Urothelium cell line (cell line): ENCODE measurements at places on chromosomes 11 and 22.
A peak's percentile ranks its signal among the peaks of the same experiment; 100 is the strongest.

DNA sequence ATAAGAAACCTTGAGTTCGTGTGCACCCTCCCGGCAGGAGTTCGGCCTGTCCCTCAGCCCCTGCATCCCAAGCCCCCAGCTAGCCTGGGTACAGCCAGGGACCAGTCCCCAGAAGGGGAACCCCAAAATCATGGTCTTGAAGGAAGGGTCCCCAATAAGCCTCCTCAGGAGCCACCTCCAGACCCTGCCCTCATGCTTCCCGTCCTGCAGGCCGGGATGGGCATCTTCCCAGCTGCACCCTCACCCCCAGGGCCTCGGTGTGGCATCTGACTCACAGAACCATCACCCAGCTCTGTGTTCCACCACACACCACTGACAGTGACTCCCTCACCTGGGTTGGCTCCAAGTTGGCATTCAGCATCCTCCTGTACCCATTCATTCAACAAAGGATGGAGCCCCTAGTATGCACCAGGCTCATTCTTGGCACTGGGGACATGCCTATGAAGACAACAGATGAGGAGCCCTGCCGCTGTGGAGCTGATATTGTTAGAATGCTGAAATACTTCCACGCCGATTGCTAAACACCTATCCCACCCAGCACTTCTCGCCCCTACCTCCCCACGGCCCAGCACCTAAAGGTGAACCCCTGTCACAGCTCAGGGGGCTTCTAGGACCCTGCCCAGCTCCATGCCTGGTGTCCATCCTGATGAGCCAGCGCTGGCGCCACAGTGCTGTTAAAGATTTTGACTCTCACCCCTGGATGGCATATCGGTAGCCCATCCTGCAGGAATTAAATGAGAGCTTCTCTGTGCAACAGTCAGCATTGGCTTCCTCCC, 77.8 kb downstream of the BUD13 start:
- no peak for DNase-seq

- DNase-seq: no peak
Observed at GRCh38 chr11:103548838-103549237, 439.6 kb downstream of the DYNC2H1 start.

DNA sequence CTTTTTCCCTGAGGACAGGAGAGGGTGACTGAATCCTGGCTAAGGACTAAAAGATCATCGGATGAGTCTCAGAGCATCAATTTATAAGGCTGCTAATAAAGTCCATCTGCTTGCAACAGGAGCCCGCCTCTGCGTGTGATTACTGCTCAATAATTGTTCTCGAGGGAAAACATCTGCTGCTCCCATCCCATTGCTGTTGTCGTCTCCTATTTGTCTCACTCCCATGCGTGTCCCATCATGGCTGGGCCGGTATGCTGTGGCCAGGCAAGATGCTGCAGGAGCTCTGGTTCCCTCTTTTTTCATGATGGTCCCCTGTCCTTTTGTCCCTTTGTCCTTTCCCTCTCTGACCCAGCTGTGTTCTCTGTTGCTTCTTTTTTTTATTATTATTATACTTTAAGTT, 121.2 kb downstream of the SPATA19 start:
- no peak for DNase-seq

- no peak for DNase-seq
Observed at GRCh38 chr11:81870066-81870412, 863.6 kb downstream of the FAM181B start.

GRCh38 chr11:17951685-17952388, 61.0 kb downstream of the SERGEF start:
- no peak for DNase-seq

DNA sequence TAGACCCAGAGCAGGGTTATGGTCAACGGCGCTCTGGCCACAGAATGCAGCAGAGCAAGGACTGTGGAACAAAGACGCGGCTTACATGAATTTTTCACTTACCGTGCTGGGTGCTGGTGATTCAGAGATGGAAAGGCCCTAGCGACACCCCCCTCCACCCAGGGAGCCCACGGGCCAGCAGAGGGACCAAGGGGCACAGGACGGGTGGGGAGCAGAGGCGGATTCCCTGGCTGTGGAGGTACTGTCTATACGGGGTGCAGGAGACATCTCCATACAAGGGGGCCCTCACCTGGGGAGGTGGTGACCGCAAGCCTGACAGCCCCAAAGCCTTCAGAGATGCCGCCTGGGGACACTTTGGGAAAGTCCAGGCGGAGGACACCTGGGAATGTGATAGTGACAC, 1.1 kb upstream of the SEPTIN5 start:
- no peak for DNase-seq

DNA sequence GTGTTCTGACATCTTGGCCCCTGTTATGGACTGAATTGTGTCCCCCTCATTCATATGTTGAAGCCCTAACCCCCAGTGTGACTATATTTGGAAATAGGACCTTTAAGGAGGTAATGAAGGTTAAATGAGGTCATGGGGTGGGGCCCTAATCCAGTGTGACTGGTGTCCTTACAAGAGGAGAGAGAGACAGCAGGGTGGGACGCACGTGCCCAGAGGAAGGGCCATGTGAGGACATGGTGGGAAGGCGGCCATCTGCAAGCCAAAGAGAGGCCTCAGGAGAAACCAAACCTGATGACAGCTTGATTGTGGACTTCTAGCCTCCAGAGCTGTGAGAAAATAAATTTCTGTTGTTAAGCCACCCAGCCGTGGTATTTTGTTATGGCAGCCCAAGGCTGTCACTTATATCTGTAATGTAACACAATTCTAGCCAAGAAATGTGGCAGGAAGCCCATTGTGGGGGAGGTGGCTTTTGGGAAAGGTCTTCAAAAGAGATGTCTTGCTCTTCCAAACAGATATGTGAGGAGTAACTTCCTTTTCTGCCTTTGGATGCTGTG, 23.7 kb downstream of the SLC22A6 start:
- DNase-seq: no peak

- peak; percentile 94 for DNase-seq
Observed at GRCh38 chr22:26804911-26805539, 147.6 kb downstream of the MIAT start.

DNA sequence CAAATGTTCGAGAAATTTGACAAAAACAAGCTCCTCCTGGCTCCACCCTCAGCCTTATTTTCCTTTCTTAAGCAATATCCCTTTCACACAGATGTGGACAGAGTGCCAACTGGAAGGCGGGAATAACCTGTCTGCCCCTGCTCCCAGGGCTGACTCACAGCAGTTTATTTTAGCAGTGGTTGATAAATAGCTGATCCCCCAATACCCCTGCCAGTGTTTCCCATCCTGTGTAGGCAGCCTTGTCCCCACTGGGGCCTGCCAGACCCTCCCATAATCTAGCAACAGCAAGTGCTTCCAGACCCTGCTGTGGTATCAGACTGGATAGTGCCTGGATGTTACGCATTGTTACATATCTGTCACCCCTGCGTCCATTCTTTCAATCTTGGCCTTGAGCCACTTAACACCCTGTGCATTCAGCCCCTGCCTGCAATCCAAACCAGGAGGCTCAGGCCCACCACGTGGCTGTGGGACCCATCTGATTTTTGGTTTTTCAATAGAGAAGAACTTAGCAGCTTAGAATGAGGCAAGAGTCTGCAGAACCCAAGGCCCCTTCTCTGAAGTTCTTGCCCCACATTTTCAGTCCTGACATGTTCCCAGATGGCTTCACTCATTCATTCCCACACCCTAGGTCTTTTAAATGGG, 53.7 kb downstream of the PARVA start:
- no peak for DNase-seq

DNA sequence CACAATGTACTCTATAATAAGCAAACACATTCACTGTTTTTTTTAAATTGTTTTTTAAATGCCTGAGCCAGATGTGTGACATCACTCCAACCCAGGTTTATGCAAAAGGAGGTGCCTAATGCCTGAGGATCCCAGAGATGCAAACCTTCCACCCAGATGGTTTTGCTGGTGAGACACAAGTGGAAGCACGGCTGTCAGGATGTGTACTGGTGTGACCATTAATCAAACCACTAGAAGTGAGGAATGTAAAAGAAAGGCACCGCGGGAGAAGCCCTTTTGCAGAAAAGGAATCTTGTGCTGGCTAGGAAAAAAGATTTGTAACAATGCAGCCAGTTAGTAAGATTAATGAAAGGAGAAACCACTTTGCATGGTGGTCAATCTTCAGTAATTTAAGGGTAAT, 407.4 kb downstream of the LARGE1 start:
- DNase-seq: no peak

DNA sequence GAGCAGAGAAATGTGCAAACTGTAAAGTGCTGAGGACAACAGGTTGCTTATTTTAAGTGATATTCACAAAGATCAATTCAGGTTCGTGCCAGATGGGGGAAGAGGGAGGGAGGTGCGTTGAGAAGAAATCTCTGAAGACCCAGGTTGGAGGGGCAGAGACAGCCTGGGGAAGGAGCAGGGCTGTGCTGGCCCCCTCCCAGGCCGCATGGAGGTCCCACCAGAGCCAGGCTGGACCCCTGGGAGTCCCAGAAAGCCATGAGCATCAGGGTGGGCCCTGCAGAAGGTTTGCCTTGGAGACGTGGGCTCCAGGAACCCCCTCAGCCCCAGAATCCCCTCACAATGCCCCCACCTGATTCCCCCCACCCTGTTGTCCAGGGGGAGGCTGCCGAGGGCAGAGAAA, 47.4 kb downstream of the IGLL1 start:
- no peak for DNase-seq

- no peak for DNase-seq
Observed at GRCh38 chr22:21025266-21025665, 7.1 kb downstream of the SLC7A4 start.

- no peak for DNase-seq
Observed at GRCh38 chr11:59551659-59552521, 40.6 kb downstream of the OR4D9 start.

GRCh38 chr22:25482868-25483639, 81.4 kb upstream of the GRK3 start:
- no peak for DNase-seq

DNA sequence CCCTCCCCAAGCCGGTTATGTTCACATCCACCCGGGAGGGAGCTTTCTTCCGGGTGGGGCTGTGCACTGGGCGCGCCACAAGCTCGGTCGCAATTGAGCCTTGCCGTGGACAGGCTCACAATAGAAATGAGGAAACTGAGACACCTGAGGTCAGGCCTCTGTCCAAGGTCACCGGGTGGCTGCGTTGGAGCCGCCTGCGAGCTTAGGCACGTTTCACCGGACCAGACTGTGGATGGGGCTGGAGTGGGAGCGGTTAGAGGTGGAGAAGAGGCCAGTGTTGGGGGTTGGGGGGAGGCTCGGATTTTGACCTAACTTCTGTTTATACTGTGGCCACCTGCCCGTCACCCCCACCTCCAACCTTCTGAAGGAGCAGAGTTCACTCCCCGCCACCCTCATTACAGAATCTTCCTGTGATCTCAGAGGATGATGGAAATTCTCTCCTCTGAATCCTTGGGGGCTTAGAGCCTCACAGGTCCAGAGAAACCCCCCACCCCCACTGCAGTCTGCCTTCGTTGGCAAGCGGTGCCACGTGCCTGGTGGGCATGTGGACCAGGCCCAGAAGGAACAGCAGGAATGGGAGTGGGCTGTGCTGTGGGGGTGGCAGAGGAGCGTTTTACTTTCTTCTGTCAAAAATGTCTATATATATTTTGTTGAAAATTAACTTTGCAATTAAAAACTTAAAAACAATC, 631 bp upstream of the NPTXR start:
- no peak for DNase-seq

DNA sequence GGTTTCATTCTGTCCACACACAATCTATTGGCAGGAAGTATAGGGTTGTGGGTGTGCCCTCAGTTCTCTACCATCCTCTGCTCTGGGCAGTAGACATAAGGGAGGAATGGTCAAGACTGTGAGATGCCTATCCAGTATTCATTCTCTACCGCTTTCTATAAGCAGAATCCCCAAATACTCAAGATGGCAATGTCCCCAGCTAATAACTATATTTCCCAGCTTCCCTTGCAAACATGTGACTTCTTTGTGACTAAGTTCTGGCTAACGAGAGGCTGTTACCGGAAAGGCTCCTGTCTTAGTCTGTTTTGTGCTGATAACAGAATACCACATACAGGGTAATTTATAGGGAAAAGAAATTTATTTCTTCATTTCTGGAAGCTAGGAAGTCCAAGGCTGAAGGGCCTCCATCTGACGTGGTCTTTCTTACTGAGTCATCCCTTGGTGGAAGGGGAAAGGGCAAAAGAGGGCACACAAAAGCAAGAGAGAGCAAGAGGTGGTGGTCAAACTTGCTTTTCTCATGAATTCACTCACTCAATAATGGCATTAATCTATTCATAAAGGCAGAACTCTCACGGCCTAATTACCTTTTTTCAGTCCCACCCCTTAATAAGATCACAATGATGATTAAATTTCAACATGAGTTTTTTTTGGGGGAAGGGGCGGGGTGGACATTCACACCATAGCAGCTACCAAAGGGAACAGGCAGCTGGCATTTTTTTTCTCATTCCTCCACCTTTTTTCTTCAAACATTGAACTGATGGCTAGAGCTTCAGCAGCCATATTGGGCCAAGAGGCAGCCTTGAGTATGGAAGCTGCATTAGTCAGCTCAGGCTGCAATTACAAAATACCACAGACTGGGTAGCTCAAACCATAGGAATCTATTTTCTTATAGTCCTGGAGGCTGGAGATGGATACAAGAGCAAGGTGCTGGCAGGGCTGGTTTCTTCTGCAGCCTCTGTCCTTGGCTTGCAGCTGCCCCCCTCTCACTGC, 109.7 kb upstream of the OR9Q1 start:
- no peak for DNase-seq

DNA sequence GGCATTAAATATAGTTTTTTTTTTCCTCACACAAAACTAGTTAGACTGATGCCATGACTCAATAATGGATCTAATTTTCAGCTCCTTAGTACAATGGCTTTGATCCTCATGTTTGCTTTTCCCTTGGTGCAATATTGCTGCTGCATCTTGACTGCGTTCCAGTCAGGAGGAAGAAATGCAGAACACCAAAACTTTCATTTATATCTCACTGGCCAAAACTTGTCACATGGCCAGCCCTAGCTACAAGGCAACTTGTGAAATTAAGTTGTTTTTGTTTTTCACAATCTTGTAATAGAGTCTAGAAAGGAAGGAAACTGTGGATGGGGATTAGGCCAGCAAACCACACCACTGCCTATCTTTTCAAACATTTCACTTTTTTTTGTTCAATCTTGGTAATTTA, 36.7 kb downstream of the SMC1B start:
- no peak for DNase-seq

GRCh38 chr11:76568139-76568538, 102.4 kb downstream of the LRRC32 start:
- no peak for DNase-seq
